ENCODE measurements at places on chromosomes 1 and 21.

GRCh38 chr1:92749024-92749634 lies 35.8 kb downstream of the EVI5 start:
- peak; percentile 42 for DNase-seq

DNA sequence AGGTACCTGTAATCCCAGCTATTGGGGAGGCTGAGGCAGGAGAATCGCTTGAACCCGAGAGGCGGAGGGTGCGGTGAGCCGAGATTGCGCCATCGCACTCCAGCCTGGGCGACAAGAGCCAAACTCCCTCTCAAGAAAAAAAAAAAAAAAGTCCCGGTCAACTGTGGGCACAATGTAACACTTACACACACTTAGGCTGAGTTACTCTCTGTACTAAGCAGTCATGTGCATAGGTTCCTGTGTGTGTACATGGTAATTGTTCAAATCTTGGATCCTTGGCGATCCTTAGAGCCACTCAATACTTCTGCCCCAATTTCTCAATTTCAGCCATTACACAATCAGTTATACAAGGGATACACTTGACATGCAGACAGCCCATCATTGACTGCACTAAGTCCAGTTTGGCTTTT lies 11.6 kb downstream of the SDCCAG8 start:
- no peak for DNase-seq

GRCh38 chr1:175470078-175470477 lies 273.3 kb downstream of the TNR start:
- DNase-seq, result no peak

- peak; percentile 27 for DNase-seq
Observed at GRCh38 chr1:71074681-71075080, 6.2 kb downstream of the ZRANB2 start.

- DNase-seq, result no peak
Observed at GRCh38 chr21:35044770-35045541, 4.1 kb downstream of the RUNX1 start.

GRCh38 chr1:39907528-39908453 lies 6.1 kb upstream of the MYCL start:
- DNase-seq, result no peak
